Thoracic aorta (tissue), 2 donors: ENCODE measurements at places on chromosomes 4 and X.

DNA sequence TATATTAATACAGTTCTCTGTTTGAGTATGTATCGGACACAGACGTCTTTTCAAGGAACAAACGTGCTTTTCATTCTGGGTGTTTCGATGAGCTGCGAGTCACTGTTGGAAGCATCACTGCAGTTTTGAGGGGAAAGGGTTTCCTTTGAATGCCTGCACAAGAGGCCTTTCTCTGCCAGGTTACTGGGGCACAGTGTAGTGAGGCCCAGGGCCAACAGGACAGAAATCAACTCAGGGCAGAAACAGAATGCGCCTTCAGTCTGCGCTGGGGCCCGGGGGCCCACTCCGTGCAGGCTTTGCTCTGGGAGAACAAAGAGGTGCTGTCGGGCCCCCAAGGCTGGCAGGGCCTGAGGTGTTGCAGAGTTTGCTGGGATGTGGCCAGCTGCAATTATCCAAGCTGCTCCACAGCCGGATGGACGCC is 2.3 kb upstream of the PPP2R3B start:
- DNase-seq = no peak

DNA sequence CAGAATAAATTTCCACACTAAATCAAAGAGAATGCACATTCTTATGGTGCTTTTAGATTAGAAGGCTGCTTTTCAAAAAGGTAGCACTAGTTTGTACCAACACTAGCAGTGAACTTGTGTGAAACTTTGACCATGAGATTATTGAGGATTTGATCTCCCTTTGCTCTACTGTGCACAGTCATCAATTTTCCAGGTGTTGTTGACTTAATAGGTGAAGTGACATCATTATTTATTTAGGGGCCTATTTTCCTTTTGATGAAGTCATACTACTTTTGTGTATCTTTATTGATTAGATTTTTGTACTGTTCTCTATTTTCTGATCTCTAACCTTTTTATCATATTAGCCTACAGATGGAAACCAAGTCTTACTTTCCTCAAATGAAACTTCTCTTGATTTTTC is 507.9 kb upstream of the LCORL start:
- DNase-seq = no peak

DNA sequence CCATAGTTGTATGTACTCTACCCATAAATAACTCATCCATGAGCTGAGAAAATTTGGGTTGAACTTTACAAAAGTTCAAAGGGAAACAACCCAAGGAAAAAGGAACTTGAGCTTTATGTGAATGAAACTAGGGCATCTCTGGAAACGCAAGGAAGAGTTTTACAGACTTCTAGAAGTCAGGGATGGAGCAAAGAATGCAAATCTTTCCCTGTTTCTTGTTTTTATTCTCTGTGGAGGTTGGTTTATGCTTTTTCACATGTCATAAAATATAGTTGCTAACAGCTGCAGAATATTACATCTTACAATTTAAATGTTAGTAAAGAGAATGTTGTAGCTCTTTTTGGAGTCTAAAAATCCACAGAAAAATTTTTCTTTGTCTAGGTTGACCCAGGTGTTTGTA is 754.1 kb downstream of the PCDH7 start:
- DNase-seq = no peak

- DNase-seq = no peak
Observed at GRCh38 chr4:184420402-184420801, 53.9 kb downstream of the IRF2 start.

DNA sequence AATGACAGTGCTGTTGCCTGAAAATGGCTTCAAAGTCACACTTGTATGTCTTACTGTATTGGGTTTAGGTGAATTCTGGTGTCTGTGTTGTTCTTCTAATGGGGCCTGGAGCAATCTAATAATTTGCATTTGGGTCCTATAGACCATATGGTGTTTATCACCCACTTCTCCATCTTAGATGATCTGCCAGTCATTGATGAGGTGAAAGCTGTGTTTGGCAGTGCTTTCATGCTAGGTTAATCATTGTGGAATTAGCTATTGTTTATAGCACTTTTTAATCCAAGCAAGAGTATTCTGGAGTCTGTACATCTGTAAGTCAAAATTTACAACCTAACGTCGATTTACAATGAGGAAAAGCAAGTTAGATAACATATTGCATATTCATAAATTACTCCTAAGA is 572.2 kb upstream of the MAGEB2 start:
- DNase-seq = no peak

DNA sequence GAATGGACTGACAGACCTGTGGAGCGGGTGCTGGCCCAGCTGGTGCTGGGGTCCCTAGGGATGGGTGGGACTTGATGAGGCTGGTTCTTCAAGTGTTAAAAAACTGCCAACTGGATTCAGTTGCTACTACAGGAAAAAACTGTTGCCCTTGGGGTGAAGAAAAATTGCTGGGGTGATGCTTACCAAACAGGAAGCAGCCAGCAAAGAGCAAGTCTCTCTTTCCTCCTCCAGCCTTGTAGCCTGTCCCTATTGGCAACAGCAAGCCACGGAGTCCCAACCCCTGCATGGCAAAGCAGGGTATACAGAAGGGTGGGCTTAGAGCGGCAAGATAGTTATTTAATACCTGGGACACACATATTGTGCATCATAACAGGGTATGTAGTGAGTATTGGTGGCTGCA is 60.1 kb upstream of the ATP8A1 start:
- DNase-seq = no peak

DNA sequence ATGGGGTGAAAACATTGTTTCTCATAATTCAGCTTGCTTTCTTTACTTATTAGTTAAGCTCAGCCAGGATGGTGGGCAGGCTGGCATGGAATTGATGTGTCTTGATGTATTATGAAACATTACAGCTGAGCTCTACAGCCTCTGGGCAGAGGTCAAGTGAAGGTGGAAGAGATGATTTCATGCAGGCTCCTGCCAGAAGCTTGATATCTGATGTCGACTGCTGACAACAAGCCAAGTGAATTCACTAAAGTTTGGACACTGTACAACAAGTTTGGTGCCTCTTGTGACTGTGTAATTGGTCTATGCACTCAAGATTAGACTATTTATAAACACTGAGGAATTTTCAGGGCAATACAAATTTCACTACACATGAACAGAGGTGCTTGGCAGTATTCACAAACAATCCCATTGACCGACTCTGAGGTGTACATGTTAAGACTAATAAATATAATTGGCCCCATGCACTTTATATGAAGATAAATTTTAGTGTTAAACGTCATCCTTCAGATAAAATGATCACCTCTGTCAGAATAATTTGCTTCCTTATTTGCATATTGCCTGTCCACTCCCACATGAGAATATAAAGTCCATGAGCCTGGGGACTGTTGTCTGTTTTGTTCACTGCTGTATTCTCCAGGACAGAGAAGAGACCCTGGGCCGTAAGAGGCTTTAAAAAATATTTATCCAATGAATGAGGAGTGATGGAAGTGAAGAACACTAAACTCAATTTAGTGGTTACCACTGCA is 612.2 kb downstream of the IQCM start:
- DNase-seq = no peak
